Fibroblast of skin of scalp (primary cell): ENCODE measurements at places on chromosomes 11 and 22.

- DNase-seq, result no peak
Observed at GRCh38 chr11:77325159-77325558, 23.7 kb upstream of the GDPD4 start.

GRCh38 chr11:14645015-14645912 is 1.7 kb downstream of the PDE3B start:
- DNase-seq, result peak; percentile 11

DNA sequence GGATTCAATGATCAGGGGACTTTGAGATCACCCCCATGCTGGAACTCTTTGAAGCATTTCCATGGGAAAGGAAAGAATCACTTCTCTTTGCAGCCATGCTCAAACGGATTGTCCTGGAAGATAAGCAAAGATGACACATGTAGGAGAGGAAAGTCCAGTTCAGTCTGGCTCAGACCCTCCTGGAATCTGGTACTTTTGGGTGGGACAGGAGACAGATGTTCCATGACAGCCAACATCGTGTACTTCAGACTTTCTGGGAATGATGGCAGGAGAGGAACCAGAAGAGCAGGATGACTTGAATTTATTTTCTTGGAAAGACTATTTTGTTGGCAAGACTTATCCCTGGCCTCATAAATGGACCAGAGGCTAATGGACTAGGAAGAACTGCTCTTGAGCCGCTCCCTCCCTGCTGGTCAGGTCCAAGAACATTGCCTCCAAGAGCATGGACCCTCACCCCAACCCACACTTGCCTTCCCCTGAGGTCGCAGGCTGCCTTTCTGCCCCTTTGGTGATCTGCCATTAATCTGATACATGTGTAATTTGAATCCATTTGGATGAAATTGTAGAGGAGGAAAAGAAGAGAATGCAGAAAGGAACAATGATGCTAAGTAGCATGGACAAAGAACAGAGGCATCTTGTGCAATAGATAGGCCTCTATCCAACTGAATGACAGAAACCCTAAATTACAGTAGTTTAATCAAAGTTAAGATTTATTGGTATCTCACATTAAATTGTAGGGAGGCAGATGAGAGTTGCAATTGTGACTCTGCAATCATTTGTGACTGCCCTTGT is 201.0 kb downstream of the SNX19 start:
- DNase-seq, result no peak

DNA sequence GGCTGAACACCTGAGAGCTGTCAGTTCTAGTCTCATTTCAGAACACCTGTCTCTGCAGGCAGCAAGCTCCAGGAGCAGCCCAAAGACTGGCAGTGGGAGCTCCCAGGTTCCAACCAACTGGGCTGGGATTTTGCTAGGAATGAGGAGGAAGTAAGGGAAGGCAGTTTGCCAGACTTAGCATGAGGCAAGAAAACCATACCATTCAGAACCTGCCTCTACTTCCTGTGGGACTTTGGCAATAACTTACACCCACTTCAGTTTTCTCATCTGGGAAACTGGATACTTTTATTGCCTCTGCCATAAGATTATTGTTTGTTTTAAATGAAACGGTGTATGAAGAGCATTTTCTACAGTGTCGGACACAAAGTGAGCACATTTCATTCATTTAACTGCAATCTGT is 363.7 kb upstream of the ISX start:
- DNase-seq, result no peak

DNA sequence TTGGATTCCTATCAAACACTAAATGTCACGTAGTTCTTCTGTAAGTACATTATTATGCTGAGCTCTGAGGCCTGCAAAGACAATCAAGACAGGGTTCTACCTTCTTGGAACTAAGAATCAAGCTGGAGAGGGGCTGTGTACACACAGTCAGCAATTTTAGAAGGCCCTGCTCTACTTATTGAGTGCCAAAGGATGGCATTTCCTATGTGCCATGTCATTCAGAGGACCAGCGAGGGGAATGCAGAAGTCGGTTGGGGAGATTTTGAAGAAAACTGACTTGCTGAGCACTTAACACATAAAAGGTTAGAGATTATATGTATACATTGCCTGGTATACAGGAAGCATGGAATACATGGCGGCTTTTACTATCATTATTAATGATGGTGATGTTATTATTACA is 5.3 kb downstream of the SLC37A2 start:
- no peak for DNase-seq

DNA sequence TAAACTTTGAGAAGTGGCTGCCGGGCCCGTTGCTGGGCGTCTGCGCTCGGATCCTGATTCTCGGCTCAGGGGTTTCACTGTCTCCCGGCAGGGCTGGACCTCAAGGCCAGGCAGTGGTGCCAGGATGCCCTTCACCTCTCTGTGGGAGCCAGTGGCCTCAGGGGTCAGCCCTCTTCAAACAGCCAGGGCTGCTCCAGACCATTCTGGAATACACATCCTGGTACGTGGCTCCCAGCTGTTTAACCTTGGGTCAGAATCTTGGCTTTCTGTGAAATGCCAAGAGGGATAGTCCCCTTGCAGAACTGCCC is 70.5 kb downstream of the MPPED1 start:
- DNase-seq, result no peak

DNA sequence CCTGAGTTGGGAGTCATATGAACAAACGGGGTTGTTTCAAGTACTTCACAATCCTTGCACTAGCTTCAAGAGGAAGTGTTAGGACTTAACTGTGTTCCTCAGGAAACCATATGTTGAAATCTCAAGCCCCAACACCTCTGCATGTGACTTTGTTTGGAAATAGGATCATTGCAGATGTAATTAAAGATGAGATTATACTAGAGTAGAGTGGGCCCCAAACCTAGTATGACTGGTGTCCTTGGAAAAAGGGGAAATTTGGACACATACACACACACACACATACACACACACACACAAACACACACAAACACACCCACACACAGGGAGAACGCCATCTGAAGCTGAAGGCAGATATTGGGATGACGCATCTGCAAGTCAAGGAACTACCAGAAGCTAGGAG is 6.4 kb upstream of the CEP295 start:
- DNase-seq, result no peak

DNA sequence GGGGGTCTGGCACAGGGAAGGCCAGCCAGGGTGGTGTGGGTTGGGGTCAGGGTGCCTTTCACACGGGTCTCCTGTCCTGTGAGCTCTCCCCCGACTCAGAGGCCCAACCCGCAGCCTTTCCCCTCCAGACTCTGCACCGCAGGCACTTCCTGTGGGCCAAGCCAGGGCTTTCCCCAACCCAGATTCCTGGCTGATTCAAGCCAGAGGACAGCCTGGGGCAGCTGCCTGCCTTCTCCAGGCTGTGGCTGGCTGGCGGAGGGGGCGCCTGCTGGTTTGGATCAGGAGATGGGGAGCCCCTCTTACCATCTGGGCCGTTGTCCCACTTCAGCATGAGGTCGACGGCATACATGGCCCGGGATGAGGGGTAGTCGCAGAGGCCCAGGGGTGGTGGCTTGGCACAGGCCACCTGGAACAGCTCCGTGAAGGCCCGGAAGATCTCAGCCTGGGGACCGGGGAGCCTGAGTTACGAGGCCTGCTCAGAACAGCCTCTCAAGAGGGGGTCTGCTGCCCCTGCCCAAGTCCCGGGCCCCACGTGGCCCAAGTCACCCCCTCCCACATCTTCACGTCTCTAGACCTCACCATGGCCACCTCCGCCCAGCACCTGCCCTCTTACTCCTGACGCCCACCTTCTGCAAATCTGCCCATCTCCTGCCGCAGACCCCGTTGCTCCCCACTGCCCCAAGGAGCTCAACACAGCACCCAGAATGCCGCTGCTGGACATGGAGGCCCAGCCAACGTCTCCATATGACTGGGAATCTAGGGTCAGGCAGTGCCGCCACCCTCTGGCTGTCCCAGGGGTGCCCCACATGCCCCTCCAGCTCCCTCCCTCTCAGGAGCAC is 17.3 kb downstream of the TSPO start:
- DNase-seq, result peak; percentile 74

- DNase-seq, result no peak
Observed at GRCh38 chr11:122232985-122233384, 117.0 kb upstream of the BLID start.

DNA sequence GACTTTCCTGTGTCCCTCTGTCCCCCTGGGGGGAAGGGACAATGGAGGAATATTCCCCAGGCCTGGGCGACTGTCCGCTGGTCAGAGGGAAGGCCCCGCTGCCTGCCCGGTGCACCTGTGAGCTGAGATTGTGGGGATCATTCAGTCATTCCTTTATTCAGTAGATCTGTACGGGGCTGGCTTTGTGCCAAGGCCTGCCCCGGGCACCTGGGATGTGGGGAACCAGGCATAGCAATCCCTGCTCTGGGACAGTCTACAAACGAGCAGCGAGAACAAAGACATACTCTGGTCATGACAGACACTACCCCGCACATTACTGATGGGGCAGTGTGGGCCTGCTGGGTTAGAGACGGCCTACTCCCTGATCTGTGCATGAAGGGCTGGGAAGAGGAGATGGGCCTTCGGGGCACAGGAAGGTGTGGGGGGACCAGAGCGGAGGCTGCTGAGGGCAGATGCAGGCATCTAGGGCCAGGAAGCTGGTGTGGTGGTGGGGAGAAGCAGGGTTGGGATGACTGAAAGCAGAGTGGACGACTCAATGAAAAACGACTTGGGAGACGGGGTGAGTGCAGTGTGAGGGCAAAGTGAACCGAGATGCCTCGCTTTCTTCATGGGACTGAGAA is 1.8 kb upstream of the MYO7A start:
- DNase-seq, result no peak
